ENCODE measurements at places on chromosomes 3 and 15.

- no peak for DNase-seq
Observed at GRCh38 chr3:132265028-132265427, 52.2 kb upstream of the ACP3 start.

GRCh38 chr3:61570813-61571212 lies 9.4 kb downstream of the PTPRG start:
- DNase-seq = no peak

GRCh38 chr15:55799291-55800212 lies 56.6 kb upstream of the PRTG start:
- DNase-seq = peak; percentile 23

- no peak for DNase-seq
Observed at GRCh38 chr3:52315977-52316764, at the start of gene DNAH1. DNAH1 (plus strand) TSS chr3:52316319; CDS start chr3:52322443, 6,124 bp downstream.

- no peak for DNase-seq
Observed at GRCh38 chr3:9080163-9080562, 116.9 kb upstream of the RAD18 start.

GRCh38 chr15:33654860-33655259 lies 313.4 kb upstream of the CHRM5 start:
- DNase-seq = no peak

- DNase-seq = no peak
Observed at GRCh38 chr3:156865732-156866131, 39.6 kb downstream of the LEKR1 start.

DNA sequence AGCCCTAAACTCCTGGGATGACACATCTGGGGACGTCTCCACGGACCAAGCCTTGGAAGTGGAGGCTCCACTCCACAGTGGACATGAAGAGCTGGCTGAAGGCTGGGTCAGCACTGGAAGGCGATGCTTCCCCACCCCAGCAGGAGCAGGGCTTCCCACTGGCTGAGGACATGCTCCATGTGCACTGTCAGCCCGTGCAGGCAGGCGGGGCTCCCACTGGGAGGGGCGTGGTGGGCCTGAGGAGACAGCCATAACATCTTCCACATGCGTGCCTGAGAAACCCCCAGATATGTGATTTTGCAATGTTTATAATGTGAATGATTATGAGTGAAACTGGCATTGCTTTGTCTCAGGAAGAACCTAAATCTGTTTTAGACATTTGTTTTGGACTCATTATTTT lies 231.3 kb downstream of the KLF13 start:
- DNase-seq = no peak

- DNase-seq = no peak
Observed at GRCh38 chr15:49815950-49816349, 195.1 kb downstream of the DTWD1 start.

- no peak for DNase-seq
Observed at GRCh38 chr3:13703071-13703470, 154.1 kb downstream of the FBLN2 start.

- DNase-seq = no peak
Observed at GRCh38 chr3:40725031-40725430, 200.3 kb downstream of the ZNF621 start.

DNA sequence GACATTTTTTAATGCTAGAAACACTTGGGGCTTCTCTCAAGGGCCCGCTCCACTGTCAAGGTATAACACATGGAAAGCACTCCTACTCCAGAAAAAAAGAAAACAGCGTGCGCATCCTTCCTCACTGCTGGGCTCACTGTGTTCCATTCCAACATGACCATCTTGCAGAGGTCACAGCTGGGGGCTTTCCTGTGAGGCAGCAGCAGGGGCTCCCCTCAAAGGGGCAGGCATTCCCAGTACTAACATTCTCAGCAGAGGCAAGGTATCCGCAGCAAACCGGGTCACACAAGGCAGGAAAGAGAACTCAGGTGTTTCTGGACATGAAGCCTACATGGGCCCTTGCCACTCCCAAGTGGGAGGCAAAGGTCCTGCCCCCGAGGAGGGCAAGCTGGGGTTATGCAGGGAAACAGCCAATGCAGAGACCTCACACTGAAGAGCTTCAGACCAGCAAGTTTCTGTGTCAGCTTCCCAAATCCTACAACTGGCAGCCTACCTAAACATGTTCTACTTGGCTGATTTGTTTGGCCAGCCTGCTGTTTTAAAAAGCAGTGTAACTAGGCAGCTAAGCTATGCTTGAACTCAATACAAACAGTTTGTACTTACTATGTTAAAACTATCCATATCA lies 6.4 kb downstream of the BDH1 start:
- no peak for DNase-seq

- no peak for DNase-seq
Observed at GRCh38 chr15:39397883-39398282, 183.0 kb upstream of the THBS1 start.

DNA sequence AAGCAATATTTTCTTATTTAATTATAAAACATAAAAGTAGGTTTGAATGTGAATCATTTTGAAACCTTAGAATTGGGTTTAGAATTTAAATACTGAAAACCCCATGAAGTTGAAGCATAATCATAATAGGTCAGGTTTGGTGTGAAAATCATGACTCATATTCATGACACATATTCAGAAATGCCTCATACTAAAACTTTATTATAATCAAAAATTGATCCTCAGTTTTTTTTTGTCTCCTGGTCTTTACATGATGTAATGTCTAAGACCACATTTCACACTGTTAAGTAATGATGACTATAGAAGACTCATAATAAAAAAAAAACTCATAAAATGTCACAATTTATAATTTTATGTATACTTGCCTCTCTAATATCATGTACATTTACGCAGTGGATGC lies 190.4 kb downstream of the FOXP1 start:
- no peak for DNase-seq

- no peak for DNase-seq
Observed at GRCh38 chr3:133121450-133121849, 83.3 kb downstream of the TMEM108 start.

GRCh38 chr3:122912772-122913538 lies 114.6 kb downstream of the SEMA5B start:
- no peak for DNase-seq

Data from stimulated activated CD4-positive, alpha-beta T cell treated with anti-CD3 and anti-CD28 coated beads, Interleukin-2, amount 100 ng/mL, for 48 hours (primary cell).